ENCODE measurements at places on chromosomes 7 and 10.

- no peak for DNase-seq
These were observed 4.2 kb downstream of the ADAMTS14 start for GRCh38 chr10:70676511-70676910.

- DNase-seq = no peak
These were observed 506 bp upstream of the FAM170B start for GRCh38 chr10:49134327-49134726.

DNA sequence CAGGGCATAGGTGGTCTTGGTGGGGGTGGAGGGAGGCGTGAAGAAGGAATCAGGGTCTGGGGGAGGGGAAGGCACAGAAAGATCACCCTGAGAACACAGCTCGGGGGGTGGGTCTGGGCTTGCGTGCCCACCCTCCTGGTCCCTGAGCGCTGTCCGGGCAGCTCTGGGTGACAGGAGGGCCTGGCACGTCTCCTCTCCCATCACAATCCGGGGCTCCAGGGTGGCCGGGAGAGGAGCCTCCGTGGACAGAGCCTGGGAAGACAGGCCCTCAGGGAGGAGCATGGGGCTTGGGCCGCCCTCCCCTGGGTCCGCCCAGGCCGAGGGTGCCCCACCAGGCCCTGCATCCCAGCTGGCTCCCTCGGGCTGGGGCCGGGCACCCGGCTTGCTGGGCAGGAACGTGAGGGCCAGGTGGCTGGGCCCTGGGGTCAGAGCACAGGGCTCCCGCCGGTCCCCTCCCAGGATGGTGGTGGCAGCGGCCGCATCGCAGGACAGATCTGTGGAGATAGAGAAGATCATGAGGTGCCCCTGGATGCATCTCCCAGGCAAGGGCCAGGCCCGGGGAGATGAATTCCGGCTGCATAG, 3.1 kb downstream of the NACAD start:
- DNase-seq = no peak

- no peak for DNase-seq
These were observed 250.6 kb upstream of the GALNT17 start for GRCh38 chr7:70881167-70881847.

- no peak for DNase-seq
These were observed 27.1 kb downstream of the ACSM6 start for GRCh38 chr10:95221124-95221523.

DNA sequence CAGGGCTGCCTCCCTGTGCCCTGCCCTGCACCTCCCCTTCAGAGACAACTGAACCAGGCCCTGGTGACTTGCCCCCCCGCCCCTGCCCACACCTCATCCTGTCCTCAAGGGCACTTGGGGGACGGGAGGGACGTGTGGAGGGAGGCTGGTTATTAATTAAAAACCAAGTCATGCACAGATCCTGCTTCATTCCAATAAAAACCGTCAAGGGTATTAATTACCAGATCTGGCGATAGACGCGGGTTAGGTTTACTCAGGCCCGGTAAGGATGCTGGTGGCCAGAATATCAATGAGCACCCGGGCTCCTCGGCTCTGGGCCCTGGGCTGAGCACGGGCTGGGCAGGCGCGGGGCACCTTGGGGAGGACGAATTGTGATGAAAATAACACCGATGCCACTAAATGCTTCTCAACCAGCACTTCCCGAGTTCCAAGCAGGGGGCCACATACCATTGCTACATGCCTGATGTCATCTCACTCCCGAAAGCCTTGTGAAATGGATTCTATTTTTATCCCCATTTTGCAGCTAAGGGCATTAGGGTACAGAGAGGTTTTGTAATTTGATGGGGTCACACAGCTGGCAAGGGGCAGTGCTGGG, 24.5 kb upstream of the GTF2IRD1 start:
- no peak for DNase-seq

GRCh38 chr7:38222481-38223096, 44.5 kb downstream of the STARD3NL start:
- DNase-seq = no peak
